ENCODE measurements at places on chromosomes 11 and 22.

- no peak for DNase-seq
Observed at GRCh38 chr22:43693249-43693648, 118.9 kb downstream of the EFCAB6 start.

DNA sequence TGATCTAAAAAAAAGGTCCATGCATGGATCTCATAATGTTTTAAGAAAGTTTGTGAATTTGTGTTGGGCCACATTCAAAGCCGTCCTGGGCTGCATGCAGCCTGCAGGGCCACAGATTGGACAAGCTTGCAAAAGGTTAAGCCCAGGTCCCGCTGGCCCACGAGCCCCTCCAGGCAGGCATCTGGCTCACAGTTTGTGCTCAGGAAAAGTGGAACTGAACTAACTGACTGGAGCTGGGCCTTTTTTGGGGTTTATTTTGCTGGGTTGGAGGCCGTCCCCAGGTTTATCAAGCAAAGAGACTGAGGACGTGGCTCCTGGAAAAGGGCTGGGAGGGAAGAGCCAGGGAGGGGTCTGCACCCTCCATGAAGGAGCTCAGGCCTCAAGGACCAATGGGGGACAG, 32.1 kb upstream of the BAIAP2L2 start:
- no peak for DNase-seq

GRCh38 chr22:17191163-17191784, 28.0 kb downstream of the ADA2 start:
- DNase-seq, result no peak

- no peak for DNase-seq
Observed at GRCh38 chr11:64092111-64092760, 56.5 kb downstream of the FLRT1 start.

- DNase-seq, result no peak
Observed at GRCh38 chr11:87019613-87020271, 18.0 kb upstream of the TMEM135 start.

GRCh38 chr11:93986716-93987115, 34.4 kb upstream of the HEPHL1 start:
- no peak for DNase-seq

DNA sequence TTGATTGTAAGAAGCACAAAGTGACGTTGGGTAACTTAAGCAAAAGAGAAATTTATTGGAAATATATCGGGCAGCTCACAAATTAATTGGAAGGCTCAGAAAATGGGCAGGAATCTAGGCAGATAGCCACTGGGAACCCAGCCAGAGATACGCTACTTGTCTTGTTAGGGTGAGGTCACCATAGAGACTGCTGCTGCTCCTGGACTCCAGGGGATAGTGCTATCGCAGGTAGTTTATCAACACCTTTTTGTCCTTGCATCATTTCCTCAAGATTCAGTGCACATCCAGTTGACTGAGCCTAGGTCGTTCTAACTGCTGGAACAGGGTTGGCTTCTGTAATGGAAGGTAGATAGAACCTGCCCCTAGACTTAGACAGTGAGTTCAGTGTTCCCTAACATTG, 19.6 kb downstream of the AMOTL1 start:
- DNase-seq, result no peak

- DNase-seq, result no peak
Observed at GRCh38 chr22:21624120-21624879, 5.5 kb downstream of the YDJC start.

GRCh38 chr11:132886335-132886734, 646.0 kb downstream of the OPCML start:
- DNase-seq, result no peak

- DNase-seq, result no peak
Observed at GRCh38 chr22:45880716-45881523, 96.0 kb downstream of the WNT7B start.

- no peak for DNase-seq
Observed at GRCh38 chr11:1206391-1207271, 16.2 kb upstream of the MUC5B start.

DNA sequence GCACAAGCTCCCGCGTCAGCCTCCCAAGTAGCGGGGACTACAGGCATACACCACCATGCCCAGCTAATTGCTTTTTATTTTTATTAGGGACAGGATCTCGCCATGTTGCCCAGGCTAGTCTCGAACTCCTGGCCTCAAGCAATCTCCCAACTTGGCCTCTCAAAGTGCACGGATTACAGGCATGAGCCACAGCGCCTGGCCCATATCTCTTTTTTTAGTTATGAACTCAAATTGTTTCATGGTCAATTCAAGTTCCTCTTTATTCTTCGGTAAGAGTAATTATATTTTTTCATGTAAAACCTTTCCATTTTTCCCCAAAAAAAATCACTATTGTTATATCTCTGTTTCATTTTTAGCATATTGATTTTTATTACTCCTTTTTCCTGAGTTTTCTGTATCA, 25.5 kb downstream of the FCHSD2 start:
- no peak for DNase-seq

- DNase-seq, result no peak
Observed at GRCh38 chr11:14480716-14481115, 18.9 kb downstream of the COPB1 start.

GRCh38 chr22:35475545-35475944, 65.1 kb upstream of the RASD2 start:
- no peak for DNase-seq

DNA sequence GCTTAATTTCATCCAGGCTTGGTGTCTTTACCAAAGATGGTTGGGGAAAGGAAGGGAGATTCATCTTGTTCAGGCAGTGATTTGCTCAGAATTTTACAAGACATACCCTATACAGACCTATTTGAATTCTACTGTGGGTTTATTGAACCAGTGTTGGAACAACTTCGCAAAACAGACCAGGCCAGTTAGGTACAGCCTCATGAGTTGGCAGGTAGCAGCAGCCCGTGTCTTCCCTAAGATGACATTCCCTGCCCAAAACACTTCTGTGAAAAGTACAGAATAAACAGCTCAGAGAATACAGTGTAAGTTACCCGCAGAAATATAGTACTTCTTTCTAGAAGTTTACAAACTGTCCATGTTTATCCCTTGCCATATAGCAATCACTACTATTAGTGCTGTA, 102.4 kb upstream of the GAL start:
- DNase-seq, result no peak

GRCh38 chr11:133339495-133340140, 192.7 kb downstream of the OPCML start:
- no peak for DNase-seq

Data from NCI-H1048 (cell line).